ENCODE measurements at places on chromosomes 1 and 21.
A peak's percentile ranks its signal among the peaks of the same experiment; 100 is the strongest.

- DNase-seq = no peak
Measured at GRCh38 chr1:53944469-53945182, 873 bp downstream of the IFT25 start.

DNA sequence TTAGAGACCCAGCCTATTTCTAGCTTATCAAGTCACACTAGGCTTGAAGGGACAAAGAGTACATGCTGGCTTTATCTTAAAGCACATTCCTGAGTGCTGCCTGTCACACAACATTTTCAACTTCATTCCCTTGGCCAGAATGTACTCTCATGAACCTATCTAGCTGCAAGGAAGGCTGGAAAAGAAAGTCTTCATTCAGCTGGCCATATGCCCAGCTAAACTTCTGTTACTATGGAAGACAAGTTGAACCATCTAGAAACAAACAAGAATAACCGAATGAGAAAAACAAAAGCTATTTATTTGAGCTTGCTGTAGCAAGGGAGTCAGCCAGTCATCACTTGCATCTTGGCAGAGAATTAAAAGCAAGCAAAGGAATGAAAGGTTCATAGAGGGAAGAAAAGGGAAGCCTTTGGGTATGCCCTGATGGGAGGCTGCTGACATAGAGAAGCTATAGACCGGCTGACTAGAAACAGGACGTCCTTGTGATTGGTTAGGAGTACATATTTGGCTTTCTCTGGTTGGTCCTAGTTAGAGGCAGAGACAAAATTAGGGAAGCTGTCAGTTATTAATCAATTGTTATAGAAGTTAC is 108.4 kb downstream of the NEK7 start:
- no peak for DNase-seq

DNA sequence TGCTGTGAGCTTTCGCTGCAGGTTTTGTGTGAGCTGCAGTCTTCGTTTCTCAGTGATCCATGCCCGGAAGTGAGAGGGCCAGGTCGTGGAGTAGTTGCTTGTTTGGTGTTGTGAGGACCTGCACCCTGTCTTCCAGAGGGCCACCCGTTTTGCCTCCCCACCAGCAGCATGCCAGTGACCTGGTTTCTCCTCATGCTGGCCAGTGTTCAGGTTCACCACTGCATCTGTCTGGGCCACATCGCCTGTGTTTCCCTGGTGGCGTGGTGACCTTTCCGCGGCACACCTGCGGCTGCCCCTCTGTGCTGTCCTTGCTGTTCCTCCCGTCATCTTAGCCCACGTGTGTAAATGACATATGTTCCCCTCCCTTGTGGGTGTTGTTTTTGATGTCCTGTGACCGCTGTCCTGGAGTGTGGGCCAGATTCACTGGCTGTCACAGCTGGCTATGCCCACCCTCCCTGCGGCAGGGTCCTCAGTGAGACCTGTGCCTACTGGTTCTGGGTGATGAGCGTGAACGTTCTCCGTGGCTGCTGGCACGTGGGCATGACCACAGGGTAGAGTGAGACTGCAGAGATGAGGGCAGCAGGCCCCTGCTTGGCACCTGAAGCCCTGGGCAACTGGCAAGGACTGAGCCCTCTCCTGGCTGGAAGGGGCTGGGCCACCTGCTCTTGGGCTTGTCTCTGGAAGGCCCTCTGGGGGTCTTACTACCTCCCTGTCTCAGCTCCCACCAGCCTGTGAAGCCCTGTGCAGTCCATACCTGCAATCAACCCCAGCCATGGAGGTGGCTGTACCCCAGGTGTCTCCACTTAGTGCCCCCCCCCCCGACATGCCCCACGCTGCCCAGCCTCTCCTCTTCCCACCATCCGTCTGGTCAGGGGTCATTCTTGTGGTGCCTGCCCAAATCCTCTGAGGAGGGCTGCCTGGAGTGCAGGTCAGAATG is 7.3 kb downstream of the IBA57 start:
- no peak for DNase-seq

- peak; percentile 40 for DNase-seq
Measured at GRCh38 chr21:32411350-32412161, 950 bp upstream of the EVA1C start.

DNA sequence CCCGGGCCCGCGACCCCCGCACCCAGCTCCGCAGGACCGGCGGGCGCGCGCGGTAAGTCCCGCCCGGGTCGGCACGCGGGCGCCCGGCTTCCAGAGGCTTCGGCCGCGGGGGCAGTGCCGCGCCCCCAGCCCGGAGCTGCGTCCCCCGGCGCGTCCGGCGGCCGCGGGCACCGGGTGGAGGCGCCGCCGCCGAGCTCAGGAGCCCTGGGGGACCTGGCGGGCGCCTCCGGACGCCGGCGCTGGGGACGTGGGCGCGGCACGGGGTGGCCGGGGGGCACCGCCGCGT is 227 bp downstream of the NBL1 start:
- no peak for DNase-seq

DNA sequence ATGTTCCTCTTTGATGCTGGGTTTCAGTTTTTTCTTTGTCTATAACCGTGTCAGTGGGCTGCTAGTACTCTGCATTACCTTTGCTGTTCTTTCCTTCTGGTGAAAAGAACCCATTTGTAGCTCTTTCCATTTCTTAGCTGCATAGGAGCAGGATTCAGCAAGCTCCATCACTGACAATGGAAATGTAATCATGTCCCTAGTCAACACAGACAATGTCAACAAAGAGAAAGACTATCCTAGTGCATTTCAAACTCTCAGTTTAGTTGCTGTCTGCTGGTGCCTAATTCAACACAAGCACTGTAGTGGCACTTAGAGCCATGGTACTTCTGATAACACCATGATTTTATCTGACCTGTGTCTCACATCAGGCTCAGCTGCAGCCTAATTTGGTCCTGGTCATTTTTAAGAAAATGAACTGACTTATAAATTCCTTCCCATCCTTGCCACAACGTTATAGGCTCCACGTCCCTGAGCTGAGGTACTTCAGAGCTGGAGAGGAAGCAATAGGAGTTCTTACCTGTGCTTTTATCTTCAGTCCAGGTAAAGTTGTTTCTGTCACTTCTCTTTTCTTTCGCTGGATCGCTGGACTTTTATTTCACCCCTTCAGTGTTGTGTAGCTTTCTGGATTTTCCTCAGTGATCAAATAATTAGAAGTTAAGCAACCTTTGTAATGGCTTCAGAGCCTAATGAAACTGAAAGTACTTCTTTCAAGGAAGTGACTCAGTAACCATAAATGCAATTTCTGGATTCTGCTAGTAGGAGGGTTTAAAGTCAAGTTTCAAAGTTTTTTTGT is at the start of gene GBP3:
Gene GBP3 (minus strand): TSS at position 700 of the 793 bp plus-strand sequence. CDS start 2,145 bp downstream, outside the sequence.
- DNase-seq = no peak

DNA sequence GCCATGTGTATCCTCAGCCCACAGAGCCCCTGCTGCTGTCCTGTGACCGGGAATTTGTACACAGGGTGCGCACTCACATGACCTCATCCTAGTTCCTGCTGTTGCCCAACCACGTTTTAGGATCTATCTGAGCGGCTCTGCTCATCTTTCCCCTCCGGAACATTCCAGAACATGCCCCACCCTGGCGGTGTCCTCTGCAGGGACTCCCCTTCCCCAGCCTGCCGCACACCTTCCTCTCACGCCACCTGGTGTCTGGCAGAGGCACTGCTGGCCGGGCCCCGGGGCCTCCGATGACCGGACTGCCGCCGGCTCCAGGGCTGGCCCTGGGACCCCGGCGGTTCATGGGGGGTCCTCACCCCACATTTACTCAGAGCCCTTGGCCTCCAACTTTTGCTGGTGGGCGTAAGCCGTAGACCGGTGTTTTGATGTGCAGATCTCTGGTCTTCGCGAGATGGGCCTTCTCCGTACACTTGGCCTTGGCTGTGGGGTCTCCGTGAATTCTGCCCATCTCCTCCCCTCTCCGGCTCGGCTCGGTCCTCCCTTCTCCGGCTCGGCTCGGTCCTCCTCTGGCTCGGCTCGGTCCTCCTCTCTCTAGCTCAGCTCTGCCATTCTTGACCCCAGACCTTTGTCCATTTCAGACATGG is 29.5 kb downstream of the ARHGEF16 start:
- DNase-seq = no peak

- no peak for DNase-seq
Measured at GRCh38 chr1:110438893-110439292, 12.1 kb upstream of the PROK1 start.

DNA sequence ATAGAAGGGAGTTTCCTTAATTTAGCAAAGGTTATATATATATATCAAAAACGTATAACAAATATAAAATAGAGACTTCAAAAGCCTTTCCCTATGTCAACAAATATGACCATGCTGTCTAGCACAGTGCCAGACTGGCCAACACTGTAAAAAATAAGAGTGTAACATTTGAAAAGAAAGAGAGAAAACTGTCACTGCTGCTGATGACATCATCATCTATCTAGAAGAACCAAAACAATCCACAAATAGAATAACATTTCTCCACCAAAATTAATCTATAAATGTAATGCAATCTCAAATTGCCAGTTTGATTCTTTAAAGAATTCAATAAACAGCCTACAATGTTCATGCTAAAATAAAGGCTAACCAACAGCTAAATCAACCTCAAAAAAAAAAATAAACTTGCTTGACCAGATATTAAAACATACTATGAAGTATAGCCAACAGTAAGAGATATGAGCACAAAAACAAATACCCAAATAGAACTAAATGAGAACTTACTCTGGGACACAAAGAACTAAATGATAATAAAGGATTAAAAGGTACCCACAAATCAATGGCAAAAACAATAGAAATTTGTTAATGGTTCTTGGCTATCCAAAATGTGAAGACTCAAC is 50.2 kb downstream of the ENAH start:
- no peak for DNase-seq

DNA sequence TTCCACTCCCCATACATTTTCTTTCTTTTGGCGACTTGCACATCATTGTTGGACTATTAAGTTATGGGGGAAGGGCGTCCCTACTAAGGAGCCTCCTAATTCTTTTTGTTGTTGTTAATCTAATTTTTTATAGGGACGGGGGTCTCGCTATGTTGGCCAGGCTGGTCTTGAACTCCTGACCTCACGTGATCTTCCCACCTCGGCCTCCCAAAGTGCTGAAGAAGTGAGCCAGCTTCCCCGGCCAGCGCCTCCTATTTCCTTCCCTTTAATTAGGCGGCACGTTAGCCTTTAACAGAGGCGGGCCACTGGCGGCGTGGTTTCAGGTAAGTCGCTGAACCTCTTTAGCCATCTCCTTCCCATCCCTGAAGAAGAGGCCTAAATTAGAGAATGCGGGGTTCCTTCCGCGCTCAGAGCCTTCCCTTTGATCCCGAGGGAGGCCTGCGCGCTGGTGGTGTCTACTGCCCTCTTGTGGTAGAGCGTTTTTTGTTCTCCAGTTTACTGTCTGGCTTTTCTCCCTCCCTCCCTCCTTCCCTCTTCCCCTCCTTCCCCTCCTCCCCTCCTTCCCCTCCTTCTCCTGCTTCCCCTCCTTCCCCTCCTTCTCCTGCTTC is 38.1 kb downstream of the TNFRSF9 start:
- peak; percentile 51 for DNase-seq

GRCh38 chr1:104294259-104294658 is 544.6 kb downstream of the AMY1C start:
- no peak for DNase-seq

GRCh38 chr1:248366609-248367008 is 5.1 kb downstream of the OR2T4 start:
- no peak for DNase-seq

DNA sequence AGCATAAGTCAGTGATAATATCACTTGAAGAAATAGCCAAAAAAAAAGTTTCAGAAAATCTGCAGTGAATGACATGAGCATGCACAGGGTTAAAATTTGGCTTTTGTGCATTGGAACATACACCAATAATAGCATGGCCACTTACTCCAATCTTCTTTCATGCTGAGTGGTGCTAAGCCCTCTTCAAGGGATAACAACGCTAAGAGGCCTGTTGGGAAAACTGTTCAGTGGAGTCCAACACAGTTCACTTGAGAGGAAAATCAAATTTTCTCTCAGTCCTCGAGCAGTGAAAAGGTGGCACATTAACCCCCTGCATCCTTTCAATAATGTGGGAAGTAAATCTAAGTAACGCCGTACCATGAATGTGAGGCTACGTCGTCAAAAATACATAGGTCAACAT is 264.7 kb downstream of the SPATA17 start:
- no peak for DNase-seq

DNA sequence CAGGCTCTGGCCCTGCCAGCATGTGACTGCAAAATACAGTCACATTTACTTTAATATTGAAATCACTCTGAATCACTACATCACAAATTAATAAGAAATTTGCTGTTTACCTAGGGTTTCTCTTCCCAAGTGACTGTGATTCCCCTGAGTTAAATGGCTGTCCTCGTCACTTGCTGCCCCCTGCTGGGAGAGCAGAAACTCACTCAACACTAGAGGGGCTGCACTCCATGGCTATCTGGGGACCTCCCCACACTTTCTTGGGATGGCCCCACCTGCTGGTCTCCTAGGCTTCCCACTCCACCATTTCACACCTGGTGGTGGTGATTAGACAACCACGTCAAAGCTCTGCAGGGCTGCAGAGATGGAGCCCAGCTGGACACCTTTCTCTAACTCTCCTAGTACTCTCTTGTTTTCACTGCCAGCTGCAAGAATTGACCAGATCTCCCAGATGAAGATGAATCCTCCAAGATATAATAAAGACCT is 63.4 kb downstream of the CD2 start:
- DNase-seq = peak; percentile 73

DNA sequence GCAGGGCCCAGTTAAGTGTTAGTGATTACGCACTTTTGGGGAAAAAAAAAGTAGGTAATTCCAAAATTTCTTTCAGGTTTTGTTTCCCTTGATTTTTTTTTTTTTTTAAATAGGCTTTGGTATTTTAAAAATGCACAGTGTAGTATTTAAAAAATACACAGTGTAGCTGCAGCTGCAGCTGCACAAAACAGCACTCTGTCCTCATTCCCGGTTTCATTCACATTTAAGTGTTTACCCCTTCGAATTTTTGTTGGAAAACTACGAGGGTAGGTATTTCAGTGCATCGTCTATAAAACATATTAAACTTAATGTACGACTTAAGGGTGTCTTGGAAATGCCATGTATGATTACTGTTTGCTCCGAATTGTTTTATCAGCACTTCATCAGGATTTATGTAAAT is 3.4 kb downstream of the NEK7 start:
- DNase-seq = no peak

GRCh38 chr1:201536558-201536957 is 2.4 kb upstream of the NAV1 start:
- DNase-seq = no peak

DNA sequence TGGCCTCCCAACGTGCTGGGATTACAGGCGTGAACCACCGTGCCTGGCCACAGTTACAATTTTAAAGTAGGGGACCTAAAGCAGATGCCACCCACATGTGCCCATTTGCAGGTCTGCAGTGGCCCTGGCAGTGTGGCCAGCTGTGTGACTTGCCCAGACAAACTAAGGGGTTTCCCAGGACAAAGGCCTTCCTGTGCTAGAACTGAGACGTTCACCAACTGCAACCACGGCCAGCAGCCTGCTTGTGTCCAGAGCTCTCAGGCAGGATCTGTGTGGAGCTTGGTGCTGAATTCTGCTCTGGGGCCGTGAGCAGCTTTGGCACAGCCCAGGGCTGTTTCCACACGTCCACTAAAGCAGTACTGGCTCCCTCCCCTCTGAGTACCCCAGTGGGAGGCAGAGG is 10.6 kb upstream of the PTTG1IP start:
- DNase-seq = no peak

- DNase-seq = no peak
Measured at GRCh38 chr1:226604560-226605317, 56.2 kb downstream of the STUM start.

- no peak for DNase-seq
Measured at GRCh38 chr1:199033661-199034060, 394.8 kb downstream of the PTPRC start.

GRCh38 chr1:221200464-221200863 is 321.2 kb downstream of the HLX start:
- no peak for DNase-seq
